ENCODE measurements at places on chromosomes 3 and 15.

GRCh38 chr3:136788154-136788553, 30.8 kb upstream of the SLC35G2 start:
- DNase-seq, result no peak

- no peak for DNase-seq
These were observed at the start of gene PTX3 for GRCh38 chr3:157436583-157437291. PTX3 (plus strand) TSS chr3:157436850; CDS start chr3:157436934, 84 bp downstream.

GRCh38 chr3:174955513-174956016, 96.4 kb downstream of the NAALADL2 start:
- no peak for DNase-seq

DNA sequence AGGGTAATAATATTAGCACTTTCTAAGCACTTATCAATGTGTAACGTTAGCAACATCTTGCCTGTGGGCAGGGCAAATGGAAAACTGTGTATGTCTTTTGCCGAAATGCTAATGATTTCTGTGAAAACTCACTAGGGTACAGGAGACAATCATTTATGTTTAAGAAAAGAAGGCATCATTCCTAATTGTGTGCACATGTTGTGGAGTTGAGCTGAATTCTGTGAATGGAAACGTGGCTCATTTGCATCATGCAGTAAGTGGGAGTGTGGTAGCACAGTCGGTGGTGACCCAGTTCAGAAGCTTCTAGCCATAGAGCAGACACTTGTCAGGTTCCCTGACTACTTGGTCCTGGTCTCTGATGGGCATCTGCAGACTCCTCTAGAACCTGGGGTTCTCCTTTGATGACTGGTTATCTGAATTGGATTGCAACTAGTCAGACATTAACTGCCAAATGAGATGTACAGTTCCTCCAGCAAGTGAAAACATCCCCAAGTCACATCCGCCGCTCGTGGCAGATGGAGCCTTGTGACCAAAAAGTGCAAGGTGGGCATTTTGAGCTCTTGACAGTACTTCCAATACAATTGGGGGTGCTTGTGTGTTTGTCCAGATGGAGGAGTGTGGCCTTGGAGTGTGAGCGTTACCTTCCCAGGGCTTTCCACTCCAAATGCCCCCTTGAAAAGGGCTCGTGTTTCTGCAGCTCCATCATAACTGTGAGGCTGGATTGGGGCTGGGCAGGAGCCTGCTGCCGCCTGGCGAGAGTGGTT, 21.5 kb downstream of the MRPS25 start:
- DNase-seq, result no peak

DNA sequence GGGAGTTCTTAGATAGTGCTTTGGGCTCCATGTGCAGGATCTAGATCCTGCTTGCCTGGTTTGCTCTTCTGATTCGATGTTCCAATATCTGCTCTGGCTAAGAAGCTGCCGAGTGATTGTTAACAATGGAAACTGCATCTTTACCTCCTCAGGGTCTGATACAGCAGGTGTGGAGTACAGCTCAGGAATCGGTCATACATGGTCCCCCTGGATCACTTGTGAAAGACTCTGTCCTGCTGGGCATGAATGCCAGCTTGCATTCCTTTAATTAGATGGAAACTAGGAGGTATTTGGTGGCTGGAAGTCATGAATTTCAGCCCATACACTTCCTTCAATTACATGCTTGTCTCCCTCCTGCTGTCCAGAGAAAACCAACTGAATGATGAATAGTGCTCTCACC, 95.3 kb downstream of the CHRNA7 start:
- DNase-seq, result no peak

DNA sequence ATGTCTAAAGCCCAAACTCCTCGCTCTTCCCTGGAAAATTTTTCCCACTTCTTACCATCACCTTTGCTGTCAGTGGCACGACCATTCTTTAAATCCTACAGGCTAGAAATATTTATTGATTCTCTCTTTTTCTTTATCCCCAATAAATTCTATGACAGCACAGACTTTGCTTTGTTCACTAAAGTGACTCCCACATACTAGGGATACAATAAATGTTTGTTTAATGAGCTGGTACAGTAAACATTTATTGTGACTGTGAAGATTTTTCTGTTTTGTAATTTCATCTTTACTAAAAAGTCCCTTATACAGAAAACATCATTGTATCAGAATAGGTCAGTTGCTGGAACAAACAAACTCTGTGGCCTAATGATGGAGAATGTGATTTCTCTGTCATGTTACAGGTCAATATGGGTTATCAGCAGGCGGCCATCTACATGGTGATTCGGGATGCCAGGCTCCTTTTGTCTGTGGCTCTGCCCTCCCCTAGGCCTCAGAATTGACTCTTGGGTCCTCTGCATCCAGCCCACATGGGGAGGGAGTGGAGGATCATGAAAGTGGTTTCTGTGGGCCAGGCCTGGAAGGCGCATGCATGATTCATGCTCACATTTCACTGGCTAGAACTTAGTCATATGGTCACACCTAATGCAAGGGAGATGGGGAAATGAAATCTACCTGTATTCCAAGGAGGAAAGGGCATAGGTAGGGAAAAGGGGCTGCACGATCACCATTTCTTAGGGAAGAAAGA, 22.7 kb upstream of the KNG1 start:
- no peak for DNase-seq

DNA sequence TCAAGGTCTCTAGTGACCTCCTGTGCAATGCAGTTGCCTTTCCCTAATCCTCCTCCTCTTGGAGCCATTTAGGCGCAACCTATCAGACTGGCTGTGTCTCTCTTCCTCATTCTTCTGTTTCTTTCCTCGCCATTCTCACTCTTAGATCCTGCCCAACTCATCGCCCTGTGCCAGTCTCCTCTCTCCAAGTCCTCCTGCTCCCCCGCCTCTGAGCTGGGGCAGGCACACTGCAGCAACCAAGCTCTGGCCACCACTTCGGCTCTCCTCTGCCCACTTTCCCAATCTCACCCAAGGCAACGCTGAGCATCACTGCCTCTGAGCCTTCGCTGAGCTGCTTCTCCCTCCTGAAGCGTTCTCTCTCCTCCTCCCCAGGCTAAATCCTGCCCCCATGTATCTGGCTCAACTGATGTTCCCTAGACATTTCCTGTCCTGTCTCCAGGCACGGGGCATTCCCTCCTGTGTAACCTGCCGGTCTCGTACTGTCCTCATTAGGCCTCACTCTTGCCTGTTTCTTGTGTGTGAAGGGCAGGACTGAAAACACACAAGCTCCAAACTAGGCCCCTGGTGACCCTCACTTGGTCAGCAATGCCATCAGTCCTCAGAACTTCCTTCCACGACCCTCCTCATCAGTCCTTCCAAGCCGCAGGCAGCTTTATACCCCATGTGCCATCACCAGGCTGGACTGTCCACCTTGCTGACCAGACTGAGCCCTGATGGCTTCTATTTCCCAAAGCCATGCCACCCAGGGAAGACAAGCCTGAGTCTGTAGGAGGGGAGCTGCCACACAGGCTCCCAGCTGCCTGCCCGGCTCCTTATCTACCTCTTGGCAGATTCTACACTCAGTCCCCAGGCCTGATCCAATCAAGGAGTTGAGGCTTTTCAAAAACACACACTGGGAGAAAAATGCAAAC, 85.6 kb downstream of the SEC22A start:
- no peak for DNase-seq

DNA sequence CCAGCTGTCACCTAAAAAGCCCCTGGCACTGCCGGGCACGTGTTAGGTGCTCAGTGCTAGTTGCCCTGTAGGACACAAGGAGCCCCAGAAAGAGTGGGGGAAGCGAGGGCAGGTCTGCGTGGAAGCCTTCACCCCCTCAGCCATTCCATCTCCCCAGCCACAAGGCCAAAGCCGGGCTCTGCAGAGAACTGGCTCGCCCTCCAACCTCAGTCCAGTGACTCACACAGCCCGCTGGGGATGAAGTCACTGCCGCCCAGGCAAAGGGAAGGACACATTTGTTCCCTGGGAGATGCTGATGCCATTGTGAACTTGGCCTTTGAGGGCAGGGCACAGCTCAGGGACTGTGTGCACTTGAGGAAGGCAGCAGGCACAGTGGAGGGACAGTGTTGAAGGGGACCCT, 48.1 kb downstream of the IQSEC1 start:
- no peak for DNase-seq

DNA sequence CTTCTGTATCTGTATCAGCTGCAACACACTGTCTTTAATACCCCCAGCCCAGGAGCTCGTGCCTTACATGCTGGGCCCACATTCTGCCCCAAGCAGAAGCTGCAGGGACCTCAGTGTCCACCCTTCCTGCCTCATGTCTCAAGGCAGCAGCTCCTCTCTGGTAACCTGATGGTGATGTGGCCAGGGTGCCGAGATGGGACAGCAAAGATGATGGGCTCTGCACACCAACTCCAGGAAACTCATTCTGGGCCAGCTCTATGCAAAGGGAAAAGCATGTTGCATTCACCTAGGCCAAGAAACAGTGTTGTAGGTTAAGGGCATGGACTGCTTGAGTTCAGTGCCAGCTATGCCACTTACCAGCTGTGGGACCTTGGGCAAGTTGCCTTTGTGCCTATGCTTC, 79.5 kb upstream of the PRR23C start:
- DNase-seq, result no peak

- no peak for DNase-seq
These were observed 118.9 kb downstream of the OXNAD1 start for GRCh38 chr3:16383864-16384263.

DNA sequence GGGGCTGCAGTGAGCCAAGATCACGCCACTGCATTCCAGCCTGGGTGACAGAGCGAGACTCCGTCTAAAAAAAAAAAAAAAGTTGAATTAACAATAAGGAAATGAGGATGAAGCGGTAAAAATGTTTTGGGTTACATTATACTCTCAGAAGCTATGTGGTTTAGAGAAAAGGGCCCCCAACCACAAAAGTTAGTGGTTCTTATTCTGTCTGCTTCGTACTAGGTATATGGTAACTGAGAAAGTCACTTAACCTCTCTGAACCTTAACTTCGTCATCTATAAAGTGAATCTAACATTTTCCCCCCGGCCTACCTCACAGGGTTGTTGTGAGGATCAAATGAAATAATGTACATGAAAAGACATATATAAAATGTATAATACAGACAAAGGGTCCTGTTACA, 38.4 kb upstream of the EHHADH start:
- no peak for DNase-seq

DNA sequence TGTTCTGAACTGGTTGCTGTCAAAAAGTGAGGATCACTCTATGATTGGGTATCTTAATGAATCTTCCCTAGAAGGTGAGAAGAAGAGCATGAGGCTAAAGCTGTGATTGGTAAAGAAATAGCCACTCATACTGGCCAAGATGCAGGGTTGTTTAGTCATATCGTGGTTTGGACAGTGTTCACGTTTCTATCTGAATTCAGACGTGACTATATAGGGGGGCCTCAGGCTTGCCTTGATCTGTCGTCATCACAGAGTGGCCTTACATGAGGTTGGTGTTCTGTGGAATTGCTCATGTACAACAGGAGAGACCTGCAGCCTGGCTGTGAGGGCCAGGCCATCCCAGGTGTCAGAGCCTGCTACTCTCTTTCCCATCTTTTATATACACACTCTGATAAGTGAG, 12.4 kb downstream of the RTP2 start:
- no peak for DNase-seq

- DNase-seq, result no peak
These were observed 52.4 kb downstream of the LHFPL4 start for GRCh38 chr3:9501226-9501625.

DNA sequence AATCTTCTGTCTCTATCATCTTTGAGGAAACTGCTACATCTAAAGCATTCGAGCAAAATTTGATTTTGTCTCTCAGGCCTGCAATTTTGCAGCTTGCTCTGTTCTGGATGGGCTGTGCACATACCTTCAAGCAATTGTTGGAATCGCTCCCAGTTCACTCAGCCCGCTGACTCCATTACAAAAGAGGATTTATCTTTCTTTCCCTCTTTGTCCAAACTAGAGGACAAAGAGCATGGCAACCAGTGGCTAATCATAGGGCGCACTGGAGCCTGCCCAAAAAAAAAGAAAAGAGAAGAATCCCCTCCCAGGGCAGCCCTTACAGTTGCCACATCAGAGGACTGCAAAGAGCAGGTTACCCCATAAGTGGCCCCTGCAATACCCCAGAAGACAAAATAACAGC, 49.0 kb upstream of the DUT start:
- DNase-seq, result no peak

Measured in NCI-H774 (cell line).